ENCODE measurements at places on chromosomes 3 and 15.

GRCh38 chr3:39106281-39106811 lies 1.1 kb downstream of the GORASP1 start:
- no peak for DNase-seq

DNA sequence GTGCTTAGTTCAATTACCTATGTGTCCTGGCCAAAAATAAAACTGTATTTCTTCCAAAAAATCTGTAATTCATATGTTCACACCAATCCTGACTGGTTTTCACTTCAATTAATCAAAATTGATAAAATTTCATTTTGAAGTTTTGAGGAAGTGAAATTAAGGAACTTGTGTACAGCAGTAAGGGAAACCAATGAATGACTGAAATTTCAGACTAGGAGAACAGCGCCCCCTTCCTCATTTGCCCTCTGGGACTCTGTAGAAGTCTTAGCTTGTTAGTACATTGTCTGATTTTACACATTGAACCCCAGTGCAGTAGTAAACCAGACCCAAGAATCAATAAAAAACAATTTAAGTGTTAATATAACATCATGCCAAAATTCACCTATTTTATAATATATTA lies 495.3 kb upstream of the AGTR1 start:
- no peak for DNase-seq

- DNase-seq, result no peak
Observed at GRCh38 chr3:161339517-161340500, 31.5 kb downstream of the SPTSSB start.

DNA sequence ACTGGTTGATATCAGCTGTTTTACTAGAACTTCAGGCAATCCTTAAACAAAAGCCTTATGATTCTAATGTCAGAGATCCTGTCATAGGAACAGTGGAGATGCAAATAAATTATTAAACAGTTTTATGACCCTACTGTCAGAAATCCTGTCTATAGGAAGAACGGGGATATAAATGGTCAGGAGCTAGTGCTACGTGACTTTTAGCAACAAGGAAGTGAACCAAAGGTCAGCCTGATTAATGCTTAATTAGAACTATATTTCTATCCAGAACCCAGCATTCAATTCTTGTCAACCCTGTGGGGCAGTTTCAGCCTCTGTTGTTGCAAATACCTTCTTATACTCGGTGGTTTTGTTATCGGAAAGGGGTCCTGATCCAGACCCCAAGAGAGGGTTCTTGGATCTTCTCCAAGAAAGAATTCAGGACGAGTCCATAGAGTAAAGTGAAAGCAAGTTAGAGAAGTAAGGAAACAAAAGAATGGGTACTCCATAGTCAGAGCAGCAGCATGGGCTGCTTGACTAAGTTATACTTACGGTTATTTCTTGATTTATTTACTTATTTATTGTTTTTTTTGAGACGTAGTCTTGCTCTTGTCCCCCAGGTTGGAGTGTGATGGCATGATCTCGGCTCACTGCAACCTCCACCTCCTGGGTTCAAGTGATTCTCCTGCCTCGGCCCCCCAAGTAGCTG lies 59.9 kb upstream of the RNU6-1 start:
- DNase-seq, result no peak

DNA sequence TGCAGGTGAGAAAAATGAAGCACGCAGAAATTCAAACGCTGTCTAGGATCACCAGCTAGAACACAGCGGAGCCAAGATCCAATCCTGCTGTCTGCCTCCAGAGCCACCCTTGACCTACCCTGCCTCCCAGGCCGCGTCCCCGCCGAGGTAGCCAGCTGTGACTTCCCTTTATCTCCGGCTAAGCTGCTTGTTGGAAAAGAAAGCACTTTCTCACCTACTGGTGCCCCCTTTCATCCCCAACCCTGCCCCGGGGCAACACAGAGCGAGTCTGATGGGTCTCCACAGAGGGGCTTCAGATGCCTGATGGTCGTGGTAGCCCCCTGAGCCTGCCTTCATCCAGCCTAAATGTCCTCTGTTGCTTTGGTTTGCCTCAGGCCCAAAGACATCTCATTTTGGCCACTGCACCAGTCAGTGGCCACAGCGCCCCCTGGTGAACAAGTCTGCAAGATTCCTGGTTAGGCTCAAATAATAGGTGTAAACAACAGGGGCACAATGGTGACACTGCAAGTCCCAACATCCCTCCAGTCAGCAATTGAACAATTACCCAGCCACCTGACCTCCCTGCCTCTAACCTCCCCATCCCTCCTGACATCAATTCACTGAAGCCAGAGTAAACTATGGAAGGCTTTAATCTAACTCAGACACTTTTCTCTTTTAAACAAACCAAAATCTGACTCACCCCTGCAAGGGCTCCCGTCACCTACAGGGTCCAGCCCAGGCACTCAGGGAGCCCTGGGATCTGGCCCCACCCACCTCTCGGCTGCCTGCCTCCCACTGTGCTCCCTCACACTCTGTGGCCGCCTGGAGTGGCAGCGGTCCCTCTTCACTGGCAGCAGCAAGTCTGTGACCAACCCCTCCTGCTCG lies 27.3 kb upstream of the BCL2L10 start:
- DNase-seq, result no peak

DNA sequence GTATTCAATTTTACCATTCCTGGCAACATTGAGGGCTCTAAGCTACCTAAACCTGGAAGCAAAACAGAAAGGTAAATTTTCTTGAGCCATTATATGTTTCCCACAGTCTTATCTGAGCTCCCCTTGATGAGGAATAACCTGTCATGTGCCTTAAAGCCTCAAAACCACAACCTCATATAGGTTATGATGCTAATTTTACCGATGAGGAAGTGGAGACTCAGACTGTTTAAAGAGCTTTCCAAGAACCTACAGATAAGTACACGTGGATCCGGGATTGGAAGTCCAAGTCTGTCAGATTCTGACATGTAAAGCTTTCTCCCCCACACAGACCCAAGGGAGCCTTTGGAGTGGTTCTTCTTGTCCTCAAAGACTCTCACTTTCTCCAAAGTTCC lies 140.5 kb downstream of the SEMA6D start:
- no peak for DNase-seq

DNA sequence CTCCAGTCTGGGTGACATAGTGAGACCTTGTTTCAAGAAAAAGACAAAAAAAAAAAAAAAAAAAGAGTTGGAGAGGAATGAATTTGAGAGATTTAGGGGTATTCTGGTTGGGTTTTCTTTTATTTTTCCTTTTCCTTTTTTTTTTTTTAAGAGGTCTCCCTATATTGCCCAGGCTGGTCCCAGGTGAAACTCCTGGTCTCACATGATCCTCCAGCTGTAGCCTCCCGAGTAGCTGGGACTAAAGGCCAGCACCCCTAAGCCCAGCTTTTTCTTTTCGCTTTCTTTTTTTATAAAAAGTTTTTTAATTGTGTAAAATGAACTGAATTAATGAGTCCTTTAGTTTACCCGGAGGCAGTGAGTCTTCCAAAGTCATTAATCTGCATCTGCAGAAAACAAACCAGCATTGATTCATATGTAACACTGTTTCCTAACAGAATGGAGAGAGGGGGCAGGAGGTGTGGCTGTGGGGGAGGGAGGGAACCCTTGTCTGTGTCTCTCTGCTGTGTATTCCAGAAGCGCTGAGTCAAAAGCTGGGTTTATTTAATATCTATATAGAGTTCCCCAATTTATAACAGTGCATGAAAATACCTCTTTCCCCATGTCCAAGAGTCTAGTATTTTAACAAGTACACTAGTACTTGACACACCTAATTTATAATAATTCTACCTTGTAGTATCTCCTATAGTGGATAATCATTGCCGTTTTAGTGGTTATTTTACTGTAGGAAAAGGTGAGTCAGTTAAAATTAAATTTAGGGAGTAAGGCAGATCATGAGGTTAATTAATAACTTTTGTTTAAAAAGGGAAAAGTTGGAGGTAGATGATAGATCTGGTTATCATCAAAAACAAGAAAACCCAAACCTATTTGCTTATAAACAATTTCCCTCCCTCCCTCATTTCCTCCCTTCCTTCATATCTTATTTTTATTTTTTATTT lies 2.6 kb upstream of the DPPA4 start:
- no peak for DNase-seq

GRCh38 chr3:42655980-42656679 lies 2.6 kb downstream of the ZBTB47 start:
- DNase-seq, result no peak

- no peak for DNase-seq
Observed at GRCh38 chr15:26311710-26312236, 448.6 kb upstream of the ATP10A start.

DNA sequence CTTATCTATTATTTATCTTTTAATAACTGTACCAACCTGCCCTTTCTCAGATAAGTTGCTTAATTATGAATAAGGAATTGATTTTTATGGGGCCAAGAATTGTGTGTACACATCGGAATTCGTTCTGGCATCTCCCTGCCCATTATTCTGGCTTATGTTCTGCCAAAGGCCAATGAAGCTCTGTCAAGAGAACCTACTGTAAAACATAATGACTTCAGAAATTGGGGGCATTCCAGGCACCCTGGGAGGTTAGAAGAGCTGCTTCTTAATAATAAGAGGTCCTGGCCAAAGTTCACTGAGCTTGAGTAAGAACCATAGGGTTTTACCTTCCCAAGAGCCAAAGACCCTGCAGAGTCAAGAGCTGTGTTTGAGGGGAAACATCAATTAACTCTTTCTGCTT lies 261.7 kb downstream of the SLC9A9 start:
- no peak for DNase-seq

- no peak for DNase-seq
Observed at GRCh38 chr3:100682854-100683760, 26.2 kb upstream of the TFG start.

DNA sequence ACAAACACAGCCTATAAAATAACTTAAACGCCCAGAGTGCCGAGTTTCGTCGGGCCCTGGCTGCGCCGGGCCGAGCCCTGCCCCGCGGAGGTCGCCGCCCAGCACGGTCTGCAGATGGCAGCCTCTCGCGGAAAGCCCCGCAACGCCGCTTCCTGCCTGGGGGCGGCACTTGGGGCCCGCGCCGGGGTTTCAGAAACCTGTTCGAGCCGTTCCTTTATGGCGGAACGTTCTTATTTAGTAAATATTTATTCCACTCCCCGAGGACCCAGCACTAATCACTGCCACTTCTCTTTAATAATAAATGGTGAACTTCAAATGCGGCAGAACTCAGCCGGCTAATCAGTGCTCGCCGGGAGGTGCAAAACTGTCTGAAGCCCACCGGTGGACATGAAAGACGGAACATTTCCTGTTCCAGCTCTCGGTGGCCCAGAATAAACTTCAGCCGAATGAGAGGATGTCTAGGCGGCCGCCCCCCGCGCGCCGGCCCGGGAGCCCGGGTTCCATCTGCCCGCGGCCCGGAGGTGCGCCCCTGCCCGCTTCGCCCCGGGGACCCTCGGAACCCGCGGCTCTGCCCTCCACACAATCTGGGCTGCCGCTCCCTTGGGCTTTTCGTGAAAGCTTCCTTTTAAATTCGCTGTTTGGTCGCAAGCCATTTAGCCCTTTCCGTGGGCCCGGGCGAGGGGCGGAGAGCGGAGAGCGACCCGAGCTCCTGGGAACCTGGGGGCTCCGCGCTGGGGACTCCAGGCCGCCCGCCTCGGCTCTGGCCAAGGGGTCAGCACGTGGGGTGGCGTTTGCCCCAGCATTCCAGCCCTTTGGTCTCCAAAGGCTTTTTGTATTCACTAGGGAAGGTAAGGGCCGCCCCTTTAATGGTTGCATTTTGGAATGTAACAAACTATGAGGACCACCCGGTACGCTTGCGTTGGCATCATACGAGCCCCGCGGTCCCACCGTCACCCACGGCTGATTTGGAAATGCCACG lies 110.8 kb upstream of the ATP11B start:
- no peak for DNase-seq

DNA sequence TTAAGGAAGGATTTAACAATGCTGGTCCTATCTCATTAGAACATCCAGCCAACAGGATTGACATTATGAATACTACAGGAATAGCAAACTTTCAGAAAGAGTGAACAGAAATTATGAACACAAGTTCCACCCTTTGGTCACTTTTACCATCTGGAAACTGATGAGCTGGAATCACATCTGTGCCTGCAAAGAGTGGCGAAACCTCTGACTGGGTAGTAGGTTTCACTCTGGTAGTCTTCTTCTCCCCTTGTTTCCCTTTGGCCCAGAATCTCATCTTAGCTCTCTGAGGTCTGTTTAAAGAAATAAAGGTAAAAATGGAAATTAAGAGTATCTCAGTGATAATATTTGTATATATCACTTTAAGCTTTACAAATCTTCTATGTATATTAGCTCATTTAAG lies 73.1 kb downstream of the NR2E3 start:
- no peak for DNase-seq

DNA sequence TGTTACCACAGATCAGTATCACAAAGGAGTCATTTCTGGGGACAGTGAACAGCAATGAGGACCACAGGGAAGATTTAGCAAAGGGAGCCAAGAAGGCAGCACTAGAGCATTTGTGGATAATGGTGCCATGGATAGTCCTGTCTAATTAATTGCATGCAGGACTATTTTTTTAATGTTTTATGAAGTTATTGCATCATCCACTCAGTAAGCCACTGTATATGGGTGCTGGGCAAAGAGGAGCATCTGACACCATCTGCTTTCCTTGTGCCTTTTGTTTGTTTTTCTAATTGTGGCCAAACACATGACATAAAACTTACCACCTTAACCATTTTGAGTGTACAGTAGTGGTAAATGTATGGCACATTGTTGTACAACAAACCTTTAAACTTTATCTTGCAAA lies 301.1 kb upstream of the LRRFIP2 start:
- no peak for DNase-seq

- DNase-seq, result no peak
Observed at GRCh38 chr3:127339016-127339415, 51.2 kb upstream of the PRR20G start.

DNA sequence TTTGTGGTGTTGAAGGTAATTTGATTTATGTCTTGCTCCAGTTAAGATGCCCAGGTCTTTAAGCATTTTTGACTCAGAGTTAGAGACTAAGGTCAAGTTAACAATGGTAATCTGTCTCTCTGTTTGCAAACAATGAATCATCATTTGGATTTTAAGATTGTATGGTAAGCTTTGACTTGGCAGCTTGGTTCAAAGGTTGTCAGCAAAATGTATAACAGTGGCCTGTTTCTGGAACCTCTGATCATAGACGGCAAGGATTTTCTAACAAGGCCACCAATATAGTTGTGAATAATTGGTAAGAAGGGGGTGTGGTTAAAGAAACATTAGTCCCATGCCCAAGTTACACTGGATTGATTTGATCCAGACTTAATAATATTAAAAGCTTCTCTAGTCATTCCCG lies 775.2 kb upstream of the GOLIM4 start:
- DNase-seq, result no peak

DNA sequence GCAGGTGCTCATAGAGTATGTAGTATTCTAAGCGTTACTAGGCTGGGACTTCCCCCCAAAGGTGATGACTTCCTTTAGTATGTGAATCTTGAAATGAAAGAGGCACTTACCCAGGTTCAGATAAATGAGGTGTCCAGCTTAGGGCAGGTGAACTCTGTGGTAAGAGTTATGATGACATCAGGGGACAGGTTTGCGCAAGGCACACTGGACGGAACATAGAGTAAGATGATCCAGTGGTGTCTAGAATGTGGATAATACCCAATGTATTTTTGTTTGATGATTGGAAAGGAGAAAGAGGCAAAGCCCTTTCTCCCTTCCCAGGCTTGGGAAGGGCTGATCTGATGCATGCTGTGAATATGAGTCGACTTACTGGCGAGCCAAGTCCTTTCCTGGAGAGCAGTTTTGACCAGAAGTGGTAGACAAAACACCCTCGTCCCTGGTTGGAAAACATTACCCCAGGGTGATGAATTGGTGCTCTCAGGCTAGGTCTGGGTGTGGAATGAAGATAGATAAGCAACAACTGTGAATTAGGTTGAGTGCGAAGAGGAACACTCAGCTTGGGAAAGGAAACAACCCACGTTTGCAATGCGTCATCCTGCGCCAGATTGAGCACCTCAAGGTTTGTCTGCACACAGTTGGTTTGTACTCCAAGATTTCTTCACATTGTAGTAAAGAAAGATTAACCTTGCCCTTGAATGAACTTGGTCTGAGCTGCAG lies 124.2 kb downstream of the GHSR start:
- DNase-seq, result no peak

All from forelimb muscle (tissue), 1 donor.